ENCODE measurements at places on chromosomes 12 and 14. TPM values are rescaled to one million over a fixed set of nuclear protein-coding genes. Genes with fewer than 3 reads are reported as not detected.

OR11H6 gene
- total RNA-seq, result not detected

GRCh38 chr14:45679853-45680252 lies 426.9 kb upstream of the MIS18BP1 start:
- DNase-seq, result no peak

DNA sequence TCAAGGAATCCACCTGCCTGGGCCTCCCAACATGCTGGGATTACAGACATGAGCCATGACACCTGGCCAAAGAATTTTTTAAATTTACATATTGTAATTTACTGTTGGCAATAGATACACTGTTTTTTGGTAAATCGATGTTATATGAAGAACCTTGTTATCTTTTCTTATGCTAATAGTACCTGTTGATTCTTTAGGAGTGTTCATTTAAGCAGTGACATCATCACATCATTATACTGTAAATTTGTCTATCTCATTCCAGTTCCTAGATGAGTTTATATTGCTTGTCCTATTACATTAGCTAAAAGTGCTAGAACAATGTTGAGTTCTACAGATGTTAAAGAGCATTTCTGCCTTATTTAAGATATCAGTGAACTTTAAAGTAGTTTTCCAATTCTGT lies 13.0 kb upstream of the TAS2R30 start:
- no peak for DNase-seq

DNA sequence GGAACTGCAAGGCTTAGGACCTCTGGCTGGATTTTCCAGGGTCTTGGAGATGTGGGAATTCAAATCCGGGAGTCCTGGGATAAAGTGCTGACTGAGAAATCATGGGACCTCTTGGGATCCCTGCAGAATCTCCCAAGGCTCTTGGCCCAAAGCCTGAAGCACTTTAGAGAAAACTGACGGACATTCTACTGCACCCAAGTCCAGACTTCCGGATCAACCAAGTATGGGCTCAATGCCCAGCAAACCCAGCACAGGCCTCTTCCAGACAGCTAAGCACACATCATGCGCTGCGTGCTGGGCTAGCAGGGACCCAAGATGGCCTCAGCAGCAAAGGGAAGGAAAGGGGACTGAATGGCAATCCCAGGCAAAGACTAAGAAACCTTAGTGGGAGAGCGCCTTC lies 85.0 kb downstream of the ACTN1 start:
- no peak for DNase-seq

YARS2 gene
- total RNA-seq, result 41.3 TPM

FOXM1 gene
- 1.1 TPM for total RNA-seq

- DNase-seq, result no peak
Measured at GRCh38 chr14:81066672-81067071, 111.3 kb downstream of the TSHR start.

DLK1 gene
- 0.31 TPM for total RNA-seq
